CD4-positive, alpha-beta T cell treated with Interleukin-4 for 1 hour (primary cell): ENCODE measurements at places on chromosomes 11 and 22.
A peak's percentile ranks its signal among the peaks of the same experiment; 100 is the strongest.

DNA sequence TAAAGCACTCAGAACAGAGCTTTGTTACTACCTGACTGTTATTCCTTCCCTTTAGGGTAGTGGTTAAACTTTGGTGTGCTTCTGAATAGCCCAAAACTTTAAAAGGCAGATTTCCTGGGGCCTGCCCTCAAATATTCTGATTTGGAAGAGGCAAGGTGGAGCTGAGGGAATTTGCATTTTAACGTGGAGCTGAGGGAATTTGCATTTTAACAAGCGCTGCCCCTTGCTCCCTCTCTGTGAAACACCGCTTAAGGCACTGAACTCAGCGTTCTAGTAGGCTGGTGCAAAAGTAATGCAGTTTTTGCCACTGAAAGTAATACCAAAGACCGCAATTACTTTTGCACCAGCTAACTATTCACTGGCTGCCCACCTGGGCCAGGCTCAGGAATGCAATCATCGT is 35.0 kb downstream of the TPST2 start:
- DNase-seq, result no peak

GRCh38 chr11:72965672-72966071 is 151.5 kb downstream of the ATG16L2 start:
- no peak for DNase-seq

DNA sequence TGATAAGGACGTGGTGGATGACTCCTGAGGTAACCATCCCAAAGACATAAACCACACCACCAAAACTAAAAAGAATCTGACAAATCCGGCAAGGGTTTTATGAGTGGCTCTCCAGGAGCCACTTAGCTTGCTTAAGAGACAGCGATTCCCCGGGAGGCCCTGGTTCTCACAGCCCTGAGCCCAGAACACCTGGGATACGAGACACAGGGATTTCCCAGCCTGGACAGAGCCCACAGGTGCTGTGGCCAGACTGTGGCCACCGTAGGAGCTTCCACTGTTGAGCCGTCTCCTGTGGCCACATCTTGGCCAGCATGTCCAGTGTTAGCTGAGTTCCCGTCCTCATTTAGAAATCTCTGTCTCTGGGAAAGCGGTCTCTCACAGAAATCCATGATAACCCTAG is 71.2 kb upstream of the ASPHD2 start:
- no peak for DNase-seq

DNA sequence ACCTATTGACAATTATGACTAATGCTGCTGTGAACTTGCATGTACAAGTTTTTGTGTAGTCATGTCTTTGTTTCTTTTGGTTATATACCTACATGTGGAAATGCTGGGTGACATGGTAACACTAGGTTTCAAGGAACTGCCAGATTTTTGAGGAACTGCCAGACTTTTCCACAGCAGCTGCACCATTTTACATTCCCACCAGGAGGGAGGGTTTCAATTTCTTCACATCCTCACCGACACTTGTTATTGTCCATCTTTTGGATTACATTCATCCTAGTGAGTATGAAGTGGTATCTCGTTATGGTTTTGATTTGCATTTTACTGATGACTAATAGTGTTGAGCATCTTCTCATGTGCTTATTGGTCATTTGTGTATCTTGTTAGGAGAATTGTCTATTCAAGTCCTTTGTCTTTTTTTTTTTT is 13.3 kb downstream of the CLDN5 start:
- DNase-seq, result no peak

GRCh38 chr11:18392434-18393321 is 1.7 kb upstream of the LDHA start:
- peak; percentile 14 for DNase-seq

DNA sequence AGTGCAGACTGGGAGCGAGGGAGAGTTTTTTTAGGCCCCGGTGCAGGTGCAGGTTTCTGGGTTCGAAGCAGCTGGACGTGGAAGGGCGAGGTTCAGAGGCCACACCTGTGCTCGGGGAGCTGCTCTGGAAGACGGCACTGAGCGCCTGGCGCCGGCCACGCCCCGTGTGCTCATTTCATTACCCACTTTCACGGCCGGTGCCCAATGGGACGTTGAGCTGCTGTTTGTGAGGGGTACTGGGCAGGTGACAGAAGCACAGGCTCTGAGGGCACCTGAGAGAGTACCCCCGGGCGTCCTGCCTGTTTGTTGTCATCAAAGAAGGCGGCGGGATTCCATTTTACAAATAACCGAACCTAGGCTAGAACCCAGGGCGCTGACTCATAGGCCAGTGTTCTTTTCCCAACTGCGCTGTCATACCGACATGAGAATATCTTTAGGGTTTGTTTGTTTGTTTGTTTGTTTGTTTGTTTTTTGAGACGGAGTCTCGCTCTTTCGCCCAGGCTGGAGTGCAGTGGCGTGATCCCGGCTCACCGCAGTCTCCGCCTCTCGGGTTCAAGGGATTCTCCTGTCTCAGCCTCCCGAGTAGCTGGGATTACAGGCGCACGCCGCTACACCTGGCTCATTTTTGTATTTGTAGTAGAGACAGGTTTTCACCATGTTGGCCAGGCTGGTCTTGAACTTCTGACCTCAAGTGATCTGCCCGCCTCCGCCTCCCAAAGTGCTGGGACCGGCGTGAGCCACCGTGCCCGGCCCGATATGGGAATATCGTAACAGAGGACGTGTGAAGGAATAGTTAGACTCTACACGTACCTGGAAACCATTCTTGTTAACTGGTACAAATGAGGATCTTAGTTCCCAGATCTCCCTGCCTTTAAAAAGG is 16.6 kb upstream of the SPTBN2 start:
- DNase-seq, result peak; percentile 39

- no peak for DNase-seq
Measured at GRCh38 chr22:48629631-48630432, 1197.8 kb downstream of the BRD1 start.

- no peak for DNase-seq
Measured at GRCh38 chr11:75342231-75342918, 9.1 kb downstream of the ARRB1 start.

GRCh38 chr11:96472085-96472484 is 82.3 kb downstream of the JRKL start:
- DNase-seq, result no peak

GRCh38 chr11:84947970-84948580 is 679.1 kb downstream of the DLG2 start:
- DNase-seq, result no peak

GRCh38 chr11:44226490-44226889 is 83.4 kb downstream of the ALX4 start:
- no peak for DNase-seq

DNA sequence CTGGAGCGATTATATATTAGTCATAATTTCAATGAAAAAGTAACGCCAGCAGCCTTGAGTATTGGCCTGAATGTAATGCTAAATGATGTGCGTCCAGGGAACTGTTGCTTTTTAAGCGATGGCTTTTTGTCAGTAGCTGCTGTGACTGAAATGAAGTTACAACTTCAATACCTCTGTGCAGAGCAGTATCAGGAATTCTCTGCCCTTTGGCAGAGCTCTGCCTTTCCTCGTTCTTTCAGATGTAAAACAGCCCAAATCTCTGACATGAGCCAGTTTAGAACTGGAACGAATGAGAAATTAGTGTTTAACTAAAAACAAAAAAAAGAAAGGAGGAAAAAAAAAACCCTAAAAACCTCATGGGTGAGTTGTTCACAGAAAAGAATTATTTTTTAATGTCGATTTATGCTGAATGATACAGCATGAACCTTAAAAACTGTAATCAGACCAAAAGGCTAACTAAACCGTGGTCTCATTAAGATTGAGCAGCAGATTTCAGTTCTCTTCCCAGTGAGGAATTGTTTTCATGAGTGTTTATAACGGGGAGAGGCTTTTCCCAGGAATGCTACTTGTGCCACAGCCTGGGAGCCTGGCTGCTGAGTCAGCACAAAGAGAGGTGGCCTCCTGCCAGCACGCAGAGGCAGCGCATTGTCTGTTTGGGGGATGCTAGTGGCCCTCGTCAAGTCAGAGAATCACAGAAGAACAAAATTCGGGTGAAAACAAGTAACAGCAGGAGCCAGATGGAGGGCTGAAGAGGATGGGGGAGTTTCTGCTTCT is 146.2 kb upstream of the RASSF10 start:
- DNase-seq, result no peak

DNA sequence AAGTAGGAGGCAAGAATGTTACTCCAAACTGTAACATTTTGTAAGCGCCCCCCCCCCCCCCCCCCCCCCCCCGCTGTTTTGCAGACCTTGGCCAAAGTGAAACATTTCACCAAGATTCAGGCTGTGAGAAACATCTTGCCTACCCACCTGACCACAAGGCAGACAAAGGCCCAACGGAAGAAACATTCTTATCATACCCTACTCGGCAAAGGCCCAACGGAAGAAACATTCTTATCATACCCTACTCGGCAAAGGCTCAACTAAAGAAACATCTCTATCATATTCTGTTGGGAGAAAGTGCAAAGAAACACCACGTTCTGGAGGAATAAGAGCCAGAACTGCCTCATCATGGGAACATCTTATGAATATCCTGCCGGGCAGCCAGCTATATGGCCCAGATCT is 117.1 kb downstream of the JRKL start:
- DNase-seq, result no peak

DNA sequence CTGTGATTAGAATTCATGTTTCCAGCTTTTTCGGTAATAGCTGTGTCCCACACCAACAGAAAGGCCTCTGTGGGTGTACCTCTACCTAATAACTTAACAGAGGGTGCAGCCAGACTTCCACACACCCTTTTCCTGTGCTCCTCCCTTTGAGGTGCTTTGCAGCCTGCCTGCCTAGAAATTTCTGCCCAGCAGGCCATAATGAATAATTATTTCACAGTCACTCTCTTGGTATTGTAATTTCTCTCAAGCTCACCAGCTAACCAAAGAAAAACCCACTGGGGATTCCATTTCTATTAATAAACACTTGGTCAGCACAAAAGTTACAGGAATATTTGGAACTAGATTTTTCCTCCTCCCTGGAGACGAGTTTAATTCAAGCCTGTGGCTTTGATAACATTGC is 13.3 kb downstream of the WT1 start:
- no peak for DNase-seq

- no peak for DNase-seq
Measured at GRCh38 chr11:77502346-77502905, 28.5 kb upstream of the PAK1 start.

- no peak for DNase-seq
Measured at GRCh38 chr11:11531131-11531908, 90.5 kb downstream of the GALNT18 start.

DNA sequence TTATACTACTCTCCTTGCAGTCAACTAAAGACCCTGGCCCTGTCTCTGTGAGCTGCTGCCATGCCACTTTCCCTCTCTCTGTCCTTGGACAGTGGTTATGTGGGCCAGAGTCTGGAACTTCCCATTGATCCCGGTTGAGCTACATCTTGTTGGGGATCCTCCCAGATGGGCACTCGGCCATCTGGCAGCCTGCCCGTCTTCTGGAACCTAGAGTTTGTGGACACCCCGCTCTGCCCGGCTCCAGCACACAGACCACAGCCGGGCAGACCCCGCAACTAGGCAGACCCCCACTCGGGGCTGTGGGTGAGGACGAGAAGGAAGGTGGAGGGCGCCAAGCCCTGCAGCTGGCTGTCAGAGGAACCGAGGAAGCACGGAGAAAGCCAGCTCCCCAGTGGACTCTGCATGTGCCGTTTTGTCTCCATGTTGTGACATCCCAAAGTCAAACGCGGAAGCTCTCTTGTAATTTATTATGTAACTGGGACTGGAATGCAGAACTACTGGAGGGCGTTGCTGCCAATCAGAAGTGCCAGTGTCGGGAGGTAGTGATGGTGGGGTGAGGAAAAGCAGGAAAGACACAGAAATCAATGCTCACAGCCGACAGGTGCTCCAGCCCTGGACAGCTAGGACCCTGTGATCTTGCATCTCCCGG is 207.7 kb downstream of the CEP164 start:
- DNase-seq, result no peak

DNA sequence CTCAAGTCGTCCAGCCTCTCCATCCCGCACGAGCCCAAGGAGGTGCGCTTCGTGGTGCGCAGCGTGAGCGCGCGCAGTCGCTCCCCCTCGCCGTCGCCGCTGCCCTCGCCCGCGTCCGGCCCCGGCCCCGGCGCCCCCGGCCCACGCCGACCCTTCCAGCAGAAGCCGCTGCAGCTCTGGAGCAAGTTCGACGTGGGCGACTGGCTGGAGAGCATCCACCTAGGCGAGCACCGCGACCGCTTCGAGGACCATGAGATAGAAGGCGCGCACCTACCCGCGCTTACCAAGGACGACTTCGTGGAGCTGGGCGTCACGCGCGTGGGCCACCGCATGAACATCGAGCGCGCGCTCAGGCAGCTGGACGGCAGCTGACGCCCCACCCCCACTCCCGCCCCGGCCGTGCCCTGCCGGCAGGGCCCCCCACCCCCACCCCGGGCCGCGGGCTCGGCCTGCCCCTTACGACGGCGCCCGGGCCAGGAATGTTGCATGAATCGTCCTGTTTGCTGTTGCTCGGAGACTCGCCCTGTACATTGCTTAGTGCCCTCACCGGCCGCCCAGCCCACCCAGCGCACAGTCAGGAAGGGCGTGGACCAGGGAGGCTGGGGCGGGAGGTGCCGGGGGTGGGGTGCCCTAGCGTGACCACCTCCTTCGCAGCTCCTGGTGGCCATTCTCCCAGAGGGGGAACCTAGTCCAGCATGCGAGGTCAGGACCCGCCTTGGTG is 6.9 kb upstream of the ACR start:
- no peak for DNase-seq

- no peak for DNase-seq
Measured at GRCh38 chr11:1301220-1302000, 8.0 kb downstream of the TOLLIP start.

DNA sequence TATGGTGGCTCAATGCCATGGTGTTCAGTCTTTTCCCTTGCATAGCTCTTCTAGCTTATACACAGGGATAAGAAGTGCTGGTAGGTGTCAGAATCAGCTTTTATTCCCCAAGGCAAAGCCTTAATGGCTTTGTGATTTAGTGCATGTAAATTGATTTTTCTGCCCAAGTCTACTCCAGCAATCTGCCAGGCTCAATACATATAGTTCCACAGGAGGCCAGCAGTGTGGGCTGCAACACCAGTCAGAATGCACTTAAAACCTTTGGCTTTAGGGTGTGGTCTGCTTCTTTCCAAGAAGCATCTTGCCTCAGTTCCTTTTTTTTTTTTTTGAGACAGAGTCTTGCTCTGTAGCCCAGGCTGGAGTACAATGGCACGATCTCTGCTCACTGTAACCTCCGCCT is 14.5 kb upstream of the CAPRIN1 start:
- DNase-seq, result peak; percentile 14

DNA sequence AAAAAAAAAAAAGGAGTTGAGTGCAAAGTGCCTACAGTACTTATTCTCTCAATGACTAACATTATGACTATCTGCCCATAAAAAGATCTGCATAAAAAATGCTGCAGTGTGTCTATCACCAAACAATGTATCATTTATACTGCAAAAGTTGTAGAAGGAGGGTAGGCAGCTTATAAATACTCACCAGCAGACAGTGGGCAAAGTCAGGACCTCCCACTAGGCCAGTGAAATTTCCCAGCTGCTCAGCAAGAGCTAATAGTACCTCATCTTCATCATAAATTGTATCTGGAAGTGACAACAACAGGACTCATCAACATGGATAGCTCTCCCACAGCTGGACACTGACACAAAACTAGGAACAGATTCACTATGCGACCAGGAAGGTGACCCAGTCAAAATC is 1.6 kb downstream of the PPP2R1B start:
- no peak for DNase-seq

- peak; percentile 88 for DNase-seq
Measured at GRCh38 chr22:42437488-42438292, 5.5 kb upstream of the NFAM1 start.

GRCh38 chr11:3128356-3129180 is 36.5 kb downstream of the OSBPL5 start:
- DNase-seq, result no peak
